ENCODE measurements at places on chromosomes 4 and X.

DNA sequence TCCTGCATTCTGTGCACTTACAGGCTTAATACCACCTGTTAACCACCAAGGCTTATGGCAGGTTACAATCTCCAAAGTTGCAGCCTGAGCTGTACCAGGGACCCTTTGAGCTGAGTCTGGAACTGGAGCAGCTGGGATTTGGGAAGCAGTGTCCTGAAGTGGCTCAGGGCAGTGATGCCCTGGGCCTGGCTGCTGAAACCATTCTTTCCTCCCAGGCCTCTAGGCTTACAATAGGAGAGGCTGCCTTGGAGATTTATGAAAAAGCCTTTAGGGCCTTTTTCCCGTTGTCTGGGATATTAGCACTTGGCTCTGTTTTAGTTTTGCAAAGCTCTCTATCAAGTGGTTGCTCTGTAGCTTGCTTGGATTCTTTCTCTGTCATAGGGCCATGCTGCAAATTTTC is 154.3 kb upstream of the CASK start:
- no peak for DNase-seq

DNA sequence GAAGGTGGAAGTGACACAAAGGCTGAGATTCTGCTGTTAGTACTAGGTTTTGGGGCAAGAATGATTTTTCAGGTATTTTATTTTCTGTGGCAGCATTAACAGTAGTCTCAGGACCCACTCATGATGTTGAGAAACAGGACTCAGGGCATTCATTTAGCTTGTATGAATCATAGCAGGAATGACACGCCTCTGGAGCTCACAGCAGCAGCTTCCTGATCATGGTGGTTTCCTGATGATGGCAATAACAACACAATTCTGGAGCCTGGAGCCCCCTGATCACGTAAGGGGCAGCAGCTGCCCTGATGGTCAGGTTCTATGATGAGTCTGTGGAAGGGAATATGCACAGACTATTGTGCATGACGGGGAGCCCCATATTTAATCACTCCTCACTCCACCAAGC is 47.0 kb downstream of the TASL start:
- no peak for DNase-seq

DNA sequence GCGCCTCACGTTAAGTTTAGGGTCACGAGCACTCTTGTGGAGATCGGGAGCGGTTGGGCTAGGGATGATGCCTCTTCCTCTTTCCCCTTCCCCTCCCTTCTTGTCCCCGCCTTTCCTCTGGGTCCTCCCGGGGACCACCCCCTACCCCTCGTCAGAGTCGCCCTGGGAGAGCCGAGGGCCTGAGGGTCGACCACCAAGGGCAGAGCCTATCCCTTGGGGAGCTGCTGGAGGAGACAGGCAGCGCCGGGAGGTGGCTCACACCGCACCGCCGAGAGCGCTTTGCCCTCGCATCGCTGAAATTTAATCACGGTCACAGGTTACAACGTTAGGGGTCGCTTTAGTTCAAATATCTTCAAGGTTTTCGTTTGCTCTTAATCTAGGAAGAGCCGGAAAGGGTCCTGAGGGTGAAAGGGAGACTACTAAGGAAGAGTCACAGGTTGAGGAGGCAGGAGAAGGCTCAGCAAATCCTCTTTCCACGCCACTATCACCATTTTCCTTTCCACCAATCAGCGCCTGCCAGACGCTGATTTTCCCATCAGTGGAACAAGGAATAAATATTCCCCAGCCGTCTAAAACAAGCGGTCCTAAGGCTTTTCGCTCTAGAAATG is 528 bp upstream of the SNCA start:
- DNase-seq: no peak

DNA sequence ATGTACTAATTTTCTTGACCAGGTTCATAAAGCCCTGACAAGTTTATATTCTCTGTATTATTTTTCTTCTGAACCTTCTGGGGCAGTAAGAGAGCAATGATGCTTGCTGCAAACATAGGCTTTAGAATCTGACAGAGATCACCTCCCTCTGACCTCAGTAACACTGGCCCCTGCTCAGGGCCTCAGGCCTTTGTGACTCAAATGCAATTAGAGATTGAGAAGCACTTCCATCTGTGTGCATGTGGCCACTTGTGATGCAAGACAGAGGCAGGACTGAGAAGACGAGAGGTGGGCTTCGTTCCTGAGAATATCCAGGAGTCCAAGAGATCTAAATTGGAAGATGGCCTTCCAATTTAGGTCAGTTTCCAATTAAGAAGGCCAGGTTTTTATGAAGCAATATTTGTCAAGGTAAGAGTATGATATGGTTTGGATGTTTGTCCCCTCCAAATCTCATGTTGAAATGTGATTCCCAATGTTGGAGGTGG is 82.8 kb upstream of the VEGFC start:
- DNase-seq: no peak

DNA sequence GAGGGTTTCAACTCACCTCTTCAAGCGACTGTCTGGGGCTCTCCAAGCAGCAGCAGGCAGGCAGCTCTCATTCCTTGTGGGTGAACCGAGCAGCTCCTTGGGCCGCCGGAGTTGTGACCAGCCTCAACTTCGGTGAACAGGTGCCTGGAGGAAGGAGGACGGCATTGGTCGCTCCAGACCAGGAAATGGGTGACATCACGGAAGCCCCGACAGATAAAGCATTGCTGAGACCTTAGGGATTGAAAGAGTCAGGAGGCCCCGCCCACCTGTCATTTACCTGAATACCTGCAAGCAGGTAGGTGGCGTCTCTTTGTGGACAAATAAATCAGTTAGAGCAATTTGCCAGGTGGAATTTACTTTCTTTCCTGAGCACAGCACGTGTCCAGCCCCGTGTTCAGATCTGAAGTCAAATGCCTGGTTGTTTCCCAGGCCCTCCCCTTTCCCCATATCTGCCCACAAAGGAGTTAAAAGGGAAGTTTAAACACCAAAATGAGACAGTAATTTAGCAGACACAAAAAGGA is at the start of gene LNX1:
Gene LNX1 (minus strand): TSS at position 115 of the 521 bp plus-strand sequence. CDS start 17,484 bp downstream, outside the sequence.
- no peak for DNase-seq
